ENCODE measurements at places on chromosomes 7 and 10.
A peak's percentile ranks its signal among the peaks of the same experiment; 100 is the strongest.

DNA sequence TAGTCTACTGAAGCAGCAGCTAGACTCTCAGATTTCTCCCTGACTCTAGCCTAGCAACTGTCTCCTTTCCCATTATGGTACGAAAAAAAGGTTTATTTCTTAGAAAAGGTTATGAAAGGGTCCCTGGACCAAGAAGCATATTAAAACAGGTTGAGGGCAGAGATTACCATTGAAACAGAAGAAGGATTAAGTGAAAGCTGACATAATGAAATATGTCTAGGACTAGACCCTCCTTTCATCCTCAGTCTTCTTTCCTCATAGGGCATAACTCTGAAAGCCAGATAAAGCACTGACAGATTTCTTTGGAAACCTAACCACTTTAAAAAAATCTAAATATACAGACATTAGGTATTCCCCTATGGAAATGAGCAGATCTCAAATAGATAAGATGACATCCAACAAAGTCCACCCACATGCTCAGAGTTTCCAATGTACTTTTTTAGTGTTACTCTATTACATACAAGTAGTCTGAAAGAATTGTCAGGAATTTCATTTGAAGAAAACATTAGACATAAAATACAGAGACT, 58.6 kb downstream of the JMJD1C start:
- DNase-seq: no peak

GRCh38 chr7:108118959-108119358, 11.2 kb downstream of the LAMB4 start:
- DNase-seq: no peak

GRCh38 chr10:73865459-73866442, 8.6 kb downstream of the CAMK2G start:
- peak; percentile 58 for DNase-seq

DNA sequence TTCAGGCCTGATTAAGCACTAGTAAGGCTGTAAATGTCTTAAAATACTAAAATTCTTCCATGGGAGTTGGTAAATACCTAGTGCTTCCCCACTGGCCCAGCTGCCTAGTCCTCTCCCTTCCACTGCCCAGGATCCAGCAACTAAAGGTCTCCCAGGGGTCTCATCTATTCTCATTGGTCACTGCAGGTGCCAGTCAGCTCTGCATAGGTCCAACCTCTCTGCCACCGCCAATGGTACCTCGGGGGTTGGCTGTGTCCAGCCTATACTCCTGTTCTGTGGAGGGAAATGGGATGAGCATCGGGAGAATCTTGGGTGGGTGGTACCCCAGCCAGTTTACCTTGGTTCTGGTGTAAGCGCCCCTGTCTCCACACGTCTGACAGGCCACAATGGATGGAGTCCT, 6.1 kb upstream of the CREB5 start:
- DNase-seq: no peak
